SK-MEL-5 (cell line): ENCODE measurements at places on chromosomes 5 and 9.

DNA sequence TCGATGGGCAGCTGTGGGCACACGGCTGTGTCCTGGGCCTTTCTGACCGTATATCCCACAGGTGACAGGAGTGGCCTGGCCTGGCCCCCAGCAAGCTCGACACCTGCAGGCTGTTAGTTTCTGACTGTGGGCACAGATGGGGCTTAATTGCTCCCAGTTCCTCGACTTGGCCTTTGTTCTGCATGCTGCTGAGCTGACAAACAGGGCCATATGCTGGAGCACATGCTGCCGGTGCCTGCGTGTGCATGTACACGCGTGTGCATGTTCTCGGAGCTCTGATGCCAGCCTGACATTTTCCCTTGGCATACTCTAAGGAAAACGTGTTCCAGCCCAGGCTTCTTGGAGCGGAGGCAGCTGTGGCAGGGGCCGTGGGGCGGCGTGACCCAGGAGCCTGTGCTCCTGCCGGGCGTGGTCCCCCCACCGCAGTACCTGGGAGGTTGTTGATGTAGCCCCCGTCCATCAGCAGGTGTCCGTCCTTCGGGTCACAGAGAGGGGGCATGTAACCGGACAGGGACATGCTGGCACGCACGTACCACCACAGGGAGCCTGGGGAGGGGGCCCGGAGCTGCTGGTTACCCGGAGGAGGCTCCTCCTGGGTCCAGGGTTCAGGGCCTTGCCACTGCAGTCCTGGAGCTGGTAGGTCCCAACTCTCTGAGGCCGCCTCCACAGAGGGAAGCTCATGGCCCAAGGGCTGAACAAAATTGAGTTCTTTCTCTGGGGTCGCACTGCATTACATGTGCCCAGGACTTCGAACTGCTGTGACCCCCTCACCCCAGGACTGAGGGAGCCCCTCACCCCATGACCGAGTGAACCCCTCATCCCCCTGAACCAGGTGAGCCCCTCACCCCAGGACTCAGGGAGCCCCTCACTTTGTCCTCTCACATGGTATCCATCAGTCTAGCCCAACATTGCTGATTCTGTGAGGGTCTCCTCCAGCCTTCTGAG lies 4.1 kb upstream of the NSMF start:
- DNase-seq, result no peak

DNA sequence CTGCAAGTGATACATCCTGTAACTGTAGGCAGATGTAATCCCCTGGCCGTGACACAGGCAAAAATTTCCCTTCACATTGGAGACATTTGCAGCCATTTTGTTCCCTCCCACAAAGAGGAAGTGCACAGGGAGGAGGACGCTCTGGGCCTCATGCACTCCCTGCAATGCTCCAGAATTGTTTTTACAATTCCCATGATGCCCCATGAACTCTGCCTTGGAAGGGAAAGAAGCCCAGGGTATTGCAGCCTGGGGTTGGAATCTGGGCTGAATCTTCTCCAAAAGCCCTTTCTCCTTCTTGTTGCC lies 491.7 kb downstream of the CCDC171 start:
- DNase-seq, result no peak

DNA sequence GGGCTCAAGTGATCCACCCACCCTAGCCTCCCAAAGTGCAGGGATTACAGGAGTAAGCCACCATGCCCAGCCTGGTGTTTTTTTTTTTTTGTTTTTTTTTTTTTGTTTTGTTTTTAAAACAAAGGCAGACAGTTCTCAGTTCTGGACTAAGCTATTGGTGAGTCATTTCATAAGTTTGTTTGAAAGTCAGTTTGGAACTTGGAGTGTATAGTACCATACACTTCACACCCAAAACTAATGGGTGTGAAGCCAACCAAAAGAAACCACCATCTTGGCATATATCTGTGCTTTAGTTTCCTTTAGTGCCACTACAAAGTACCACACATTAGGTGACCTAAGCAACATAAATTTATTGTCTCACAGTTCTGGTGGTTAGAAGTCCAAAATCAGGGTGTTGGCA lies 13.4 kb downstream of the MAST4 start:
- no peak for DNase-seq

DNA sequence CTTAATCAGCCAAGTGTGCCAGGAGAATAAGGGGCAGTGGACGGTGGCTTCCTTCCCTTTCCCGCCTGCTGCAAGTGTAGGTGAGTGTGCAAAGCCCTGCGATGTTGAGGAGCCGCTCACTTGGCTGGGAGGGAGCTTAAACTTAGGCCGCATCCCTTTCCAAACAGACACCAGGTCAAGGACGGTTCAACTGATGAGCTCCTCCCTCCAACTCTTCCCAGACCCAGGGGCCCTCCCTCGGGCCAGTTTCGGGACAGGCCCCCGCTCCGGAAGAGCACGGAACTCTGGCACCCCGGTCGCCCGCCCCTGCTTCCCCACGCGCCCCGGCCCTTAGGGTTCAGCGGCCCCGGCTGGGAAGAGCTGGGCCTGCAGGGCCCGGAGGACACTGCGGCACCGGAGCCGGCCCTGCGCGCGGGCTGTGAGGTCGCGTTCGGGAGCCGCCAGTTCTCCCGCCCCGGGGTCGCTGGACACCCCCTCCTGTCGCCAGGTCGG lies 481 bp downstream of the MRPL36 start:
- DNase-seq, result peak; percentile 14

DNA sequence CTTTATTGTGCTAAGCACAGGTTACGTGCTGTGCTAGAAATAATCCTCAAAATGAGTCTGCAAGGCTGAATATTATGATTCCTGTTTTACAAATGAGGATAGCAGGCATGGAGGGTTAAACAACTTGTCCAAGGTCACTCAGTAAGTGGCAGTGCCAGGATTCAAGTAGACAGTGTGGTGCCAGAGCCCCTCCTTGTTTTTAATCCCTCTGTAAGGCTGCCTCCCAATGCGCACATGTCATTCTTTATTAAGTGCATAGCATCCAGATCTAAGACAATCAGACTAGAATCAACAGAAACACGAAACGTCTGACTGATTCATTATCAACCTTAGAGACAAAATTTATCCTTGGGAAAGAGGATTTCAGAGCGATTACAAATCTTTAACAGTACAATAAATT lies 199.6 kb downstream of the SMARCA2 start:
- DNase-seq, result no peak

DNA sequence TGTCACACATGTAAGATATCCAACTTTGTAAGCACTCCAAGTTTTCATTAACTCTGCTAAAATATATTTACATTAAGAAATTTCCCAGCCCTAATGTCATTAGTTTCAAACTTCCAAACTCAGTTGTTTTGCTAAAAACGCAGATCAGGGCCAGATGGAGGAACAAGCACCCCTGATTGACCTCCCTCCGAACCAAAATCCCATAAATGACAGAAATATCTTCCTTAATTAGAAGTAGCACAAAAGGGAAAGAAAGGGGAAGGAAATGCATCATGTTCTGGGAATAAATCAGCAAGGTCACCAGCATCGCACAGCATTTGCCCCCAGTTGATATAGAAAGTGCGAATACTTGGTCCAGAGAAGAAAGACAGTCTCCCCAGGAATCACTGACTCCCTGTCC lies 61.4 kb upstream of the RUFY1 start:
- no peak for DNase-seq

DNA sequence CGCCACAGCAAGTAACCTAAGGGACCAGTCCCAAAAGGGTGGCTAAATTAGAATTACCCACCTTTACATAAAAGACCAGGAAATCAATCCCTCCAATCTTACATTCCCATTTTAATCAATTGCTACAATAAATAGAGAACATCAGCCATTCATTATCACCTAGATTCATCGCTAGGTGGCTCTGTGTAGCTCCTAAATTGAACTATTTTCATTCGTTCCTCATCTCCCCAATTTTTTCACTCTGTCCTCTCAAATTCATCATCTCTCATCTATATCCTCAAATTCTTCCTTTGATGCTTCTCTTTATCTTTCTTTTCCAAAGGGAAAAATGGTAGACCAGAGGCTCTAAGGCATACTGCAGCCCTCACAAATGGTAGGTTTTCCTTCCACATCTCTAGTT lies 108.2 kb upstream of the TNC start:
- DNase-seq, result peak; percentile 40

- DNase-seq, result no peak
These were observed 21.8 kb downstream of the IRF1 start for GRCh38 chr5:132468656-132469379.

DNA sequence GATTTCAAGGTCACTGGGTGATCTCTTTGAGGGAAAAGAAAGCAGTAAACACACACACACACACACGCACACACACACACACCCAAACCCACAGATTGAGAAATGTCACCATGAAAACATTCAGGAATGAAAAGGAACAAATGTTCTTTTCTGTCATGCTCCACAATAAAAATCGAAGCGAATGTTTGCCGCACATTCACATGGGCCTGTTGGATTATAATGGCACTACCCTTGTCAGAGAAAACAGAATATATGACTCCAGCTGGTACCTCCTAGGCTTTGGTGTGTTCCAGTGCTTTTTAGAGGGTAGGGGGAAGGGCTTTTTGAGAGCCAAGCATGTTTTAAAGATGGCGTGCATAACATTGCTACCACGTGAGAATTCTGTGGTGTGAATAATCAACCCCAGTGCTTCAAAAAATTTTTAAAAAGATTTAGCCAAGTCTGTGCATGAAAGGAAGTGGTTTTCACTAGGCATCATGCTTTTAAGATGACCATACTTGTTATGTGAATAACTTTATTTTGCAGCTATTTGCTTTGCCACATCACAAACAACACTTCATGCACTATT lies 120.8 kb upstream of the ZNF608 start:
- DNase-seq, result no peak

- DNase-seq, result no peak
These were observed 11.4 kb upstream of the NRARP start for GRCh38 chr9:137313326-137313936.

DNA sequence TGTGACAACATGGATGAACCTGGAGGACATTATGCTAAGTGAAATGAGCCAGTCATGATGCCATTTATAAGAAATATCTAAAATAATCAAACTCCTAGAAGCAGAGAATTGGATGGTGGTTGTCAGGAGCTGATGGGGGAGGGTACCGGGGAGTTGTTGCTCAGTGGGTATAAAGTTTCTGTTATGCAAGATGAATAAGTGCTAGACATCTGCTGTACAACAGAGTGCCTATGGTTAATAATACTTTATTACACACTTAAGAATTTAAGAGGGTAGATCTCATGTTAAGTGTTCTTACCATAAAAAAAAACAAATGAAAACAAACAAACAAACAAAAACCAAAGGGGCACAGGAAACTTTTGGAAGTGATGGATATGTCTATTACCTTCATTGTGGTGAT lies 13.0 kb upstream of the CCDC69 start:
- no peak for DNase-seq

DNA sequence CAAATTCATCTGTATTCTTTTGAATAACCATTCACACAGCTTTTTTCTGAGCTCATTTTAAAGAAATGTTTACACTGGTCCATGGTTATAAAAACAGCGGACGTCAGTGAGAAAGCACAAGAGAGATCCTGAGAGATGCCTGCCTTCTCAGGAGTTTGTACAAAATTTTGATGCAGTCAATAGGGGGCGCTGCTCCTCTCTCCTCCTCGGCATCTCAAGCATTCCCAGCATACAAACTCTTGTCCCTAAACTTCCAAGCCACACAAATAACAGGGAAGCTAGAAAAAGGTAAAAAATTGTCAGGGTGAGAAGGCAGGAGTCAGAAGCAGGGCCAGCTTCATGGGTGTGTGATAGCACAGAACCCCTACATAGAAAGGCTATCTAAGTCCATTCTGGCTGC lies 11.2 kb upstream of the CCDC152 start:
- DNase-seq, result peak; percentile 55

DNA sequence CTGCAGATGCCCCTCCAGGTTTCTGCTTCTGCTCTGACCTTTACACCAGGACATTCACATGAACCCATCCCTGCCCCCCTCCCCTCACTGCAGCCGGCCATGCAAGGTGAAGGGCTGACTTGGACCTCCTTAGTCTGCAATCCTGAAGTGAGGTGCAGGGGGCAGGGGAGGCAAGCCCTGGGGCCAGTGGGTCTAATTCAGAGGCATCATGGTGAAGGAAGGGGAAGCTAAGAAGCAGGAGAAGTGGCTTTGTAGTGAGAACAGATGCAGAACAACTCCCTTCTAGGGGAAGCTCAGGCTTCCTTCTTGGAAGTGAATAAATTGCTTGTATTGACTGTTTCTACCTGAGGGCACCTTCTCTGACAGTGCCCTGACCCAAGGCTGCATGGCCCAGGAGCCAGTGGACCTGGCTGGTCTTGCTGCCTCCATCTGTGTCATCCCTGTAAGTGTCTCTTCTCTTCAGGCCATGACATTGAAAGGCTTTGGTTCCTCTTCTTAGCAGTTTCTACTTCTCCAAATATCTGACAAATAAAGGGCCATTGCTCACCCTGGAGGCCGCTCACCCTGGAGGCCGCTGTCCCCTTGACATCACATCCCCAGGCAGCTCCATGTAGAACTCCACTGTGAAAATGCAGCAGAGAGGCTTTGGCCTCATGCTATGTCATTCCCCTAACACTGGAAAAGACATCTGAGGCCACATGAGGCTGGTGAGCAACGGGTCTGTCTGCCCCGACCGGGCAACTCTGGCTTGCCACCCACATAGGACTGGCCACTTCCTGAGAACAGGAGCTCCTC lies 55.3 kb downstream of the GADD45G start:
- DNase-seq, result no peak

- no peak for DNase-seq
These were observed 9.4 kb downstream of the CD180 start for GRCh38 chr5:67187006-67187715.

DNA sequence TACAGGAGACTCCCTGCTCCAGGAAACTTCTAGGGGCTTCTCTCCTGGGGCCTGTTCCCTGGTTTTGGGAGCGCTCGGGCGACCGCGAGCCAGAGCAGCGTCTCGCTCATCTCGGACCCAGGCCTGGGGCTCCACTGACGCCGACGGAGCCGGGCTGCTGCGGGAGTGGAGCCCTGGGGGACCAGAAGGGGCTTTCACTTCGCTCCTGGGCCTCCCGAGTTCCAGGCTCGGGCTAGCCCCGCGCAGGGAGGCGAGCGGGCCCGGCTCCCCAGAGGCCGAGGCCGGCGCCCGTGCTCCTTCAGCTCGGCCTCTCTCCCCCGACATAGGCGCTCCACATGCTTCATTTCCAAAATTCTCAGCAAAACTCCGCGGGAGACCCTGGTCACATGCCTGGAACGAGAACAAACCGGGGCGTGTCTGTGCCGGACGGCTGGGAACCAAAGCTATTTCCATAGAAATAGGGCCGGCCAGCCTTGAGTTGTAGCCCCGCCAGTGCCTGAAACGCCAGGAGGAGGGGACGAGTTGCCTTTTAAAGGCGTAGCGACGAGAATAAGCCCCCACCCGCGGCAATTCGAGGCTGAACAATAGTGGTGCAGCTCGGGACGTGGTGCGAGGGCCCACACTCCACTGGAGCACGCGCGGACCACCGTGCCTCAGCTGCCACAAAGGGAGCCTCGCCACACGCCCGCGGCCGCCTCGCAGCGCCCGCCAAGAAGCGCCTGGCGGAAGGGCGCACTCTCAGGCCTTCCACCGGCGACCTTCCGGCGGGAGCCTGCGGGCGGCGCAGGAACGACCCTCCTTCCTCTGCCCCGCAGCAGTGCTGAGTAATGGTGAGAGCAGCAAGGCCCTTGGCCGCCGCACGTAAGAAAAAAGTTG lies 1.1 kb upstream of the G3BP1 start:
- peak; percentile 65 for DNase-seq

GRCh38 chr5:81762401-81762800 lies 11.5 kb upstream of the SSBP2 start:
- DNase-seq, result no peak
